ENCODE measurements at places on chromosomes 2 and 18. TPM values are rescaled to one million over a fixed set of nuclear protein-coding genes. Genes with fewer than 3 reads are reported as not detected.

CACNB4 gene
- total RNA-seq: 0.49 TPM

RBM43 gene
- 3.0 TPM for total RNA-seq

SCG2 gene
- total RNA-seq: 0.84 TPM

MTCL1 gene
- 11.6 TPM for total RNA-seq

SH2D6 gene
- total RNA-seq: 0.84 TPM
